Stimulated activated CD8-positive, alpha-beta memory T cell treated with anti-CD3 and anti-CD28 coated beads, Interleukin-7, amount 100 ng/mL, for 4 hours (primary cell): ENCODE measurements at places on chromosomes 13 and 19.

GRCh38 chr19:11479090-11479897 lies 1.6 kb downstream of the ELAVL3 start:
- no peak for DNase-seq

- no peak for DNase-seq
These were observed 193.7 kb upstream of the RXFP2 start for GRCh38 chr13:31545616-31546015.

GRCh38 chr19:38204728-38205127 lies 19.3 kb downstream of the DPF1 start:
- no peak for DNase-seq

DNA sequence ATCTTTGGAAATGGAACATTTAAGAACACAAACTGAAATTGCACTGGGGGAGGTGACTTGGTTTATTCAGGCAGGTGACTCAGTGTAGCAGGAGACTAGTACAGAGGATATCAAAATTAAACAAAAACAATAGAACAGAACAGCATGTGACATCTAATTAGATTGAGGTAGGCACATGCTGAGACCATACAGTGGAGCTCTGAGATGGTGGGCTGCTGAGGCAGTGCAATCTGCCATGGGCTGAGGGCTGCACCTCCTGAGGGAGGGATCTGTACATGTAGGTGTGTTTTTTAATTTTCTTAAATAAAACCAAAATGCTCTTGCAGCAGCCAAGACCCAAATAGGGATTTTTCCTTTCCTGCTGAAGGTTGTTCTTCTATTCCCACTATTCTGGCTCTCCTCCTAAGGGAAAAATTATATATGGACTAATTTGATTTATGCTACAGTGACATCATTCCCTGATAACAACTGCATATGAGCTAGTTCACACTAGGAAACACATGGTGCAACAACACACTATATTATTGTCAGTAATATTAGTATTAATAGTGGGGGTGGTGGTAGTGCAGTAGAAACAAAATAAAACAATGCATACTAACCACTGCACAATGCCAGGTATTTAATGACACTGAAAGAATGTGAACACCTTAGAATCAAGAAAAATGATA lies 48.0 kb downstream of the LNX2 start:
- no peak for DNase-seq

DNA sequence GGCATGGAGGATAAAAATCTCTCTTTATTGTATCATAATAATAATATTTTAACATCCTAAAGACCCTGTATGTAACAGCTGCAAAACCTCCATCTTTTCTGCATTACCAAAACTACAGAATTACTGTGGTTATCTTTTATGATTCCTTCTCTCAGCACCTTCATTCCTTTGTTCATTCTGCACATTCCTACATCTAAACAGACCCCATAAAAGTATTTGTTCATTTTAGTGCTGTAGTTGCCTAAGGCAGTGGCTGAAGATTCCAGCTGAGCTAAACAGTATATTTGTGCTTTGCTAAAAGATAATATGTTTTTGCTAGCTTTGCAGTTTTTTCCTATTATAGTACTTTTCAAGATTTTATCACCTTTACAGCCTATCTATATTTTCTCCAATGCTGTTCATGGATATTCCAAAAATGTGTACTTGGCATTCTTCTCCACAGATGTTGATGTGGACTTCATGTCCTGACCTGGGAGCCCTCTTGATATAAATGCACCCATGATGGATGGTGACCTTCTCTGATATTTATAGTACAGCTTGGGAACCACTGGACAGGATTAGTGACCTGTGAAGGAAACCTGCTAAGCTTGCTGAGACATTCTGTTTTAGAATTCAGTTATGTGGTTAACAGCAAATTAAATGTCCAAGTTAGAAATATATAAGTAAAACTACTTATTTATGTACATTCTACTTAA lies 2832.9 kb upstream of the PCDH20 start:
- DNase-seq = no peak

DNA sequence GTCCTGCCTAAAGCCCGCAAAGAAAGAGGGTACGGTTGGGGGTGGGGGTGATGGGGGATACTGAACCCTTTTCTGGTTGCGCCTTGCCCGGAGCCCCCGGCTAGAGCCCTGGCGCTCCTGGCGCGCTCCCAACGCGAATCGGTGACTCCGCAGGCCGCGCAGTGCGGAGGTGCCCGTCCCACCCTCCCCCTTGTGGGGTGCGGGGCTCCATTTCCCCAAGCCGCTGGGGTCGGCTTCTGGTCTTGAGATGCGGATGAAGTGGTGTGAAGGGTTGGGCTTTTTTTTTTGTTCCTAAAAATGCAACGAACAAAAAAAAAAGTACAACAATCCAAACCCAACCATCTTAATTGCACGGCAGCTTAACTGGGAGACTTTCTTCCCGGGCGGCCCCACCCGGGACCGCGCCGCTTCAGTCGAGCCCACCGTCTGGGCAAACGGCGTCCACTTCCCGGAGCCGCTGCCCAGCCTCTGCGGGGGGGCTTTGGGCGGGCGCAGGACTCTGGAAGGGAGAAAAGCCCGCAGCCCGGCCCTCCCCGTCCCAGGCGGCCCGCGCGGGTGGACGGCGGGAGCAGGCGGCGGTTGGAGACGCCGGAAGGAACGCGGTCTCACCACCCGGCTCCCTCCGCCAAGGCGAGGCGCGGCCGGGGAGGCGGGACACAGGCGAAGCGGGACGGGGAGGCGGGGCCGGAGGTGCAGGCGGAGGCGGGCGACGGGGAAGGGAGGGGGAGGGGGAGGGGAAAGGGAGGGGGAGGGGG lies 504 bp upstream of the TRIM13 start:
- DNase-seq = peak; percentile 71
